Ovary (tissue), 10 donors: ENCODE measurements at places on chromosomes 5 and 9. TPM values are rescaled to one million over a fixed set of nuclear protein-coding genes. Genes with fewer than 3 reads are reported as not detected.

Gene LSM11
- 6.0 TPM for total RNA-seq

Gene PCDHGB3
- total RNA-seq, result 8.6 TPM

Gene SPATA31C1
- not detected for total RNA-seq

Gene SLC4A9
- 0.13 TPM for total RNA-seq

Gene CERCAM
- total RNA-seq, result 19.6 TPM
